ENCODE measurements at places on chromosomes 7 and 10.
A peak's percentile ranks its signal among the peaks of the same experiment; 100 is the strongest.

DNA sequence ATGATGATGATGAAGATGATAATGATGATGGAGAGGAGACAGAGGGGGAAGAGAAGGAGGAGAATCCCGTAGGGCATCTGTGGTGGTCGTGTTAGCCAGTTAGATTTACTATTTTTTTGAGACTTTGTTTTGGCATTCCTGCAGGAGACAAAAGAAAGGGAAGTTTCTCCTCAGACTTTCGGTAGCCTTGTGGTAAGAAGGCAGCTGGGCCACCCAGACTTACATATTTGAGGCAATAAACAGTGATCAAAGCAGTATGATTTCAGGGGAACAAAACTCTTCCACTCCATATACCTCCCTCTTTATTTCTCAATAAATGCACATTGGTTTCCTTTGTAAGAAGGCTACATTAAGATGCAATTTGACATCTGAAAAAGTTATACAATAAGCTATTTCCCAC lies 32.4 kb upstream of the BICC1 start:
- DNase-seq, result no peak

- no peak for DNase-seq
Observed at GRCh38 chr7:50156706-50157105, 63.7 kb upstream of the ZPBP start.

- DNase-seq, result no peak
Observed at GRCh38 chr10:118965096-118965495, 64.4 kb upstream of the NANOS1 start.

DNA sequence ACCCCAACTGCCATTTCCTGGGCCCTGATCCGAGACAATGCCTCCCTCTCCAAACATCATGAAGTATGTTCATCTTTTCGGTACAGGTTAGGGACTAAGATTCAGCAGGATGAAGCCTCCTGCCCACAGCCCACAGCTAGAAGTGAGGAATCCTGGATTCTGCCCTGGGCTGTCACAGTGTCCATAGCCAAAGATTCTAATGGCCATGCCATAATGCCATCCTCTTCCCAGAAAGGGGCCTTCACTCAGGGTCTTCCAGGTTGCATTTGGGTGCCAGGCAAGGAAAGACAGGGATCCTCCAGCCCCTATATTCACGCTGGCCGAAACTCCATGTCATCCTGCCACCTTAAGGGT lies 15.7 kb upstream of the ZMIZ1 start:
- DNase-seq, result no peak

DNA sequence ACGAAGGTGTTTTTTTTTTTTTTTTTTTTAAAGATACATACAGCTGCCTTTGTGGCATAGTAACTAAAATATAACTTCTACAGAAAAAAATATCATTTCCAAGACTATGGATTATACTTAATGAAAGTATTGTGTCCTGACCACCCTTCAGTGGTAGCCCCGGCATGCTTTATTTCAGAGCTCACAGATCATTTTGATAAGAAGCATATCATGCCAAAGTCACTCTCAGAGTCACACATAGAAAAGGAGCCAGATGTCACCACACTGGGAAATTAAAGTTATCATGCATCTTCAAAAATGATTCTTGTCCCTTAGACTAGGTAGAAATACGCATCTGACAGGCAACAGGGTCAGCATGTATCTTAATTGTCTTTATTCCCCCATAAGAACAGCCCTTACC lies 3.0 kb downstream of the ADARB2 start:
- no peak for DNase-seq

DNA sequence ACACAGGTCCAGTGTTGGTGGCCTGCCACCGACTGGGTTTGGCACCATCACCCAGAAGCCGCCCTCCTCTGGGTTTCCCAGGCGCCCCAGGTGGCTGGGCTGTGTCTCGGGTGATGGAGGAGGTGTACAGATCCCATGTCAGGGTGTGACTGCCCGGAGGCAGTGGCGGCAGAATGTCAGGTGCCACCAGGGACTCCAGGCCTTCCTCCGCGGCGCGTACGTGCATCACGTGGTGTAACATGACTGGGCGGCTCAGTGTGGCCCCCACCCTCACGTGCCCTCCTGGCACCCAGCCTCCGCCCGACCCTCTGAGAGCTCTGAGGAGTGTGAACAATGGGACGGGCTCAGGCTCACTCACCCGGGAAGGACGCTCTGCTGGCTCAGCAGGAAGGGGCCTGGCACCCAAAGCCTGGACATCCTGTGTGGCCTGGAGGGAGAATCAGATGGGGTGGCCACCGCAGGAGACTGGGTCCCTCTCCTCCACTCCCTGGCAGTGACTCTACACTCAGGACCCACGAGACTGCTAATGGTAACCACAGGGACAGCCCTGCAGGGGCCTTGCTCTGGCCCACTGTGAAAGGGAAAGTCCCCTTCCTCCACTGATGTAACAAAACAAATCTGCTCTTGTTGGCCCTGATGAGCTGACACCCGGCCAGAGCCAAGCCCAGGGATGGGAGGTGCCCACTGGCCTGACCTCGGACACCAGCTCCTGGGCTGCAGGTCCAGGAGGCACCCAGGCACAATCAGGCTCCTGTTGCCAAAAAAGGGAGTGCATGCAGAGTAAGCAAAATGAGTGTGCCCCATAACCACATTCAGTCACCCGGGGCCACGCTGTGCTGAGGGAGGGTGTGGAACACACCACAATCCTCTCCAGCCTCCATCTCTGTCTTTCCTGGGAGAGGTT lies 164.8 kb downstream of the PRKAG2 start:
- no peak for DNase-seq

- no peak for DNase-seq
Observed at GRCh38 chr10:93599778-93600177, 1.3 kb downstream of the RBP4 start.

- DNase-seq, result no peak
Observed at GRCh38 chr10:125200396-125200795, 40.0 kb upstream of the CTBP2 start.

GRCh38 chr10:67385089-67385488 lies 310.9 kb downstream of the CTNNA3 start:
- DNase-seq, result peak; percentile 31

GRCh38 chr10:10780746-10781145 lies 236.9 kb upstream of the CELF2 start:
- no peak for DNase-seq

GRCh38 chr7:103805346-103805745 lies 184.1 kb downstream of the RELN start:
- no peak for DNase-seq

DNA sequence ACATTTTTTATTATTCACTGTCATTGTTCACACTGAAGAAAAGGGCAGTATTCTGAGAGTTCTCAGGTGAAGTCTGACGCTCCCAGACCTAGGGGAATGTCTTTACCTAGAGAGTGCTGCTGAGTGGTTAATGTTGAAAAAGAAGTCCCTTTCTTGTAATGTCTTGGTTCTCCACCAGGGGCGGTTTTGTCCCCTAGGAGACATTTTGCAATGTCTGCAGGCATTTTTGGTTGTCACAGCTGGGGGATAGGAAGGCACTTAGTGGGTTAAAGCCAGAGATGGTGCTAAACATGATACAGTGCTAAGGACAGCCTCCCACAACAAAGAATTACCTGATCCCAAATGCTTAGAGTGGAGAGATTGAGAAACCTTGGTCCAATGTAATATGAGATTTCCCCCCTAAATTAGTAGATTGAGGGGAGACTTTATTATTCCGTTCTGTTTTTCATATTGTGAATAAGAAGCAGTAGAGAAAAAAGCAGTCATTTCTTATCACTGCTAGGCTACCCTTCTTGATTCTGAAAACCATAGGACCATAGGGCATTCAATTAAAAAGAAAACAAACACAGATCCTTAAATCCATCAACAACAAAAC lies 13.1 kb downstream of the UMAD1 start:
- peak; percentile 59 for DNase-seq

DNA sequence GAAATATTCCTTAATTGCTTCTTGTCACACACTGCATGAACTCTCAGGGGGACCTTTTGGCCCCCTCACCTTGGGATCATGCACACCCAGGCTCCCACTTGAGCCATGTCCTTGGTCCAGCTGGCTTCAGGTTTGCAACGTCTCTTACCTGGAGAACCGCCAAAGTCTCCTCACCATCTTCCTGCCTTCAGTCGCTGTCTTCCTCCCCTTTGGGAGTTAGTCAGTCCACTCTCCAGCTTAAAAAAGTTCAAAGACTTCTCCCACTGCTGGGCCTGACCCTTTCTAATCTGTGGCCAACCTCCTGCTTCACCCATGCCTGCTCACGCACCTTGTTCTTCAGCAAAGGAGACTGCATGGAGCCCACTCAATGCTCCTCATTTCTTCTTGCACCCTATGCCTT lies 82.6 kb upstream of the LRRC4 start:
- DNase-seq, result no peak

GRCh38 chr10:119445311-119445934 lies 97.1 kb downstream of the RGS10 start:
- peak; percentile 87 for DNase-seq

- DNase-seq, result peak; percentile 59
Observed at GRCh38 chr10:30384701-30385201, 35.7 kb upstream of the MTPAP start.

DNA sequence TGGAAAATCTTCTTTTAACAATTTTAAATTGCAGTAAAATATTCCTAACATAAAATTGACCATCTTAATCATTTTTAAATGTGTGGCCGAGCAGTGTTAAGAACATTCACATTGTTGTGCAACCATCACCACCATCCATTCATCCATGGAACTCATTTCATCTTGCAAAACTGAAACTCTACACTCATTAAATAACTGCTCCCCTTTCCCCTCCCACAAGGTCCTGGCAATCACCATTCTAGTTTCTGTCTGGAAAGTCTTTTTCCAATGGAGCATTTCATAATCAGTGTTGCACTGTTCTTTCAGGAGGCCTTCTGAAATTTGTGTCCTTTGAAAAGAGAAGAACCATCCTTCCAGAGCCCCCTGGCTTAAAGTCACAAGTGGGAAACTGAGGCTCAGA lies 233.1 kb downstream of the PLXNA4 start:
- no peak for DNase-seq

DNA sequence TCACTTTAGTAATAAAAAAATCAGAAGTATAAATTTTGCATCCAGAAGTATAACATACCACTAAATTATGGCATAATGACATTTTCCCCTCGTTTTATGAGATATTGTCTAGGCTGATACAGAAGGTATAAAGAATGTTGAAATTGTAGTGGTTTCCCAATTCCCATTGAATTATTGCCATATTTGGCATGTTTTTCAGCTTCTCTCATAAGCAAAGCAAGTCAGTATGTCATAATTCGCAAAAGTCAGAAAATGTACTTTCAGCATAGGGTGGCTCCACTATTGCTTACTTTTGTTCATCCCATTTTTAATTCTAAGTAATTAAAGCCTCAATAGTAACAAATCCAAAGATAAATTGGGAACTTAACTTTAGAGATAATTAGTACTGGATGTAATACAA lies 19.7 kb upstream of the PTPRZ1 start:
- DNase-seq, result no peak

DNA sequence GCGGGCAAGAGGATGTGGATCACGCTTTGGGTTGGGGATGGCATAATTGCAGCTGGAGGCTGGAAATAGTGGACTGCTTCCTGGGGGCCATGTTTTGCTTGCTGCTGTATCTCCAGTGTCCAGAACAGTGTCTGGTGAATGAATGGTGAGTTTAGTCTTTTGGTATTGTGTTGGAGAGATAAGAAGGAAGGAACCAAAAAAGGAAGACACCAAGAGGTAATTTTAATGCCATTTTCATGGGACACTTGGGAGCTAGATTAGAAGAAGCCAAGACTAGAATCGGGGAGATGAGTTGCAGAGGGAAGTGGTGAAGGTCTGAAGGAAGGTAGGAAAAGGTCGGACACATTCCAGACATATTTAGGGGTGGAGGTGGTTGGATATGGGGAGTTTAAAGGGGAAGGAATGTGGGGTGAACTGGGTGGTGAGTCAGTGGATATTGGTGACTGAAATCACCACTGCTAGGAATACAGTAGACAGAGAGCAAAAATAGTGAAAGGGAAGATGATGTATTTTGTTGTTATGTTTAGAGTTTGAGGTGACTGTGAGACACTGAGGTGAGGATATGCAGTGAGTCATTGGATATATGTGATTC lies 76.7 kb downstream of the CCNY start:
- DNase-seq, result no peak
